ENCODE measurements at places on chromosomes 1 and 21.

DNA sequence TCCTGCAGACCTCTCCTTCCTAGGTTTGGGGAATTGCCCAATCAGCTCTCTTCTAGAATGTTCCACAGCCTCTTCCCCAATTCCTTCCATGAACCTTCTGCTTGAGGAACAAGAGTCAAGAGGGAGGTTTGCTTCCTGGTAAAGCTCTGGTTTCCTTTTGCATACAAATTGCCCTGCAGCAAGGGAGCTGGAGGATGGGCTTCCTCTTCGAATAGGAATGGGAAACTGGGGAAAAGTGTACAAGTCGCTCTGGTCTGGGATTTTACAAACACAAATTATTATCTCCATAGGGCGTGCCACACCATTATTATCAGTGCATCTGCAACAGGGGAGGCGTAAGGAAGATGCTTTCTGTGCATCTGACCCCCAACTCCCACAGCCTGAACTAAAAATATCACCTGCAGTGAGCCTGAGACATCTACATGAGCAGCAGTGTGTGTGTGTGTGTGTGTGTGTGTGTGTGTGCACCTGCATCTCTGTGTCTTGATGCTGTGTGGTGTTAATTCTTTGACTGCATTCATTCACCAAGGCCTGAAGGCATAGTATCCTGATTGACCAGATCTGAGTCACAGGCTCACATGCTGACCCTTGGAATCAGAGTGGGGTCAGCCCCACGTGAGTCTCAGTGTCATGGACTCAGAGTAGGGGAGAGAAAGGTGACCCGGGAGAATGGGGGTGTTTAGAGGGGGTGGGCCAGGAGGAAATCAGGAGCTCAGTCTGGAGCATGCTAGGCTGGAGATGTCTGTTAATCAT lies 272.9 kb downstream of the KAZN start:
- no peak for DNase-seq

DNA sequence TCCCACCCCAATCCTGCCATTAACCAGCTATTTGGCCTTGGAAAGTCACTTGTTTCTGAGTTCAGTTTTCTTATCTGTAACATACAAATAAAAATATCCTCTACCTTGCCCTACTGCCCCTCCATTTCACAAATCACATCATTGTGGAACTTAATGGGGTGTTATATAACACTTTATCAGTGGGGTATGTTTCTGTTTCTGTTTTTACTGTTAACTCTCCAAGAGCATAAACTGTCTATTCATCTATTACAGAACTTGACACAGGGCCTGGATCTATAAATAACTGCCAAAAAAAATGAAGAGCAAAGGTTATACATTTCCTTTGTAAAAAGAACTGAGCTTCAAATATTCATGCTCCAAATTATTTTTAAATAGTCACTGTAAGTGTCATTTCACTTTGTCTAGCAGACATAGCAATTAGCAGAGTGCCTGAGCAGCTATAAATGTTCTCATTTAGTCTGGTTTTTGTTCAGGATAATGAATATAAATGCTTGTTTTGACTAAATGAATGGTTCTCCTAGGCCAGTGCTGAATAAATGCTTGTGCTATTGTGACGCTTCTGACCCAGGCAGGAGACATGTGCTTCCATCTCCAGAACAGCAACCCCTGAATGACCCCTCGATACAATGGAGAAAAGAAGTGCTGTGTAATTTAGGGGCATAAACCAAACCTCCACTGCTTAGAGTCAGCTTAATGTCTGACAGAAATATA lies 7.4 kb downstream of the PIGM start:
- DNase-seq, result no peak

- peak; percentile 87 for DNase-seq
Measured at GRCh38 chr1:42146626-42147320, 6.4 kb upstream of the GUCA2B start.

- DNase-seq, result no peak
Measured at GRCh38 chr1:2570332-2570731, 14.2 kb downstream of the TNFRSF14 start.

- DNase-seq, result no peak
Measured at GRCh38 chr1:172143384-172144055, 277.0 kb upstream of the C1orf105 start.
